ENCODE measurements at places on chromosomes 16 and 17. TPM values are rescaled to one million over a fixed set of nuclear protein-coding genes. Genes with fewer than 3 reads are reported as not detected.

Gene OSGIN1
- not detected for total RNA-seq

GRCh38 chr17:73359987-73360410, 48.2 kb upstream of the CDC42EP4 start:
- no peaks in the 10 kb centered on the region for H3K36me3 ChIP-seq
- H3K4me1 ChIP-seq, result peaks cover 9% of the 10 kb centered on the region
- no peak for DNase-seq
- no peak overlapping the region for H3K4me3 ChIP-seq
- H3K27me3 ChIP-seq, result no peaks in the 10 kb centered on the region
- H3K27ac ChIP-seq, result no peak overlapping the region

Gene SPDYE4
- not detected for total RNA-seq

Gene MSLN
- total RNA-seq, result 0.47 TPM

Gene MILR1
- total RNA-seq, result 104 TPM

Gene KRT31
- total RNA-seq, result not detected

GRCh38 chr16:77166726-77167125, 24.3 kb upstream of the MON1B start:
- no peaks in the 10 kb centered on the region for H3K4me1 ChIP-seq
- H3K27ac ChIP-seq, result no peak overlapping the region
- H3K27me3 ChIP-seq, result no peaks in the 10 kb centered on the region
- no peak overlapping the region for H3K4me3 ChIP-seq
- no peaks in the 10 kb centered on the region for H3K36me3 ChIP-seq

Gene CCNF
- 15.1 TPM for total RNA-seq

Gene SRCIN1
- 0.14 TPM for total RNA-seq
